ENCODE measurements at places on chromosomes 6 and 20.

DNA sequence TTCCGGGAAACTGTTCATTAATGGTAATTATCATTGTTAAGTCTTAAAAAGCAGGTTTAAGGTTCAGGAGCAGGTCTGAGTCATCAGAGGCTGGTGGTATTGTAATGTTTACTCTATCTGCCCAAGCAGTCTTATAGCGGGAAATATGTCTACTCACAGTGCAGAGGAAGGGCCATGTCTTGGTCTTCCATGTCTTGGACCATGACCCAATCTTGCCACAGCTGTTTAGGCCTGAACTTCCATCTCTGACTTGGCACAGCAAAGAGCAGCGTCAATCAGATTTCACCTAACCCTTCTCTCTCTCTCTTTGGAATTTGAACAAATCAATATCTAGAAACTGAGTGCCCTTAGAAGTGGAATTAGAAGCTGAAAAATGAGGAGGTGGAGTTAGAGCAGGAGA, 25.8 kb downstream of the SLC2A12 start:
- no peak for DNase-seq

DNA sequence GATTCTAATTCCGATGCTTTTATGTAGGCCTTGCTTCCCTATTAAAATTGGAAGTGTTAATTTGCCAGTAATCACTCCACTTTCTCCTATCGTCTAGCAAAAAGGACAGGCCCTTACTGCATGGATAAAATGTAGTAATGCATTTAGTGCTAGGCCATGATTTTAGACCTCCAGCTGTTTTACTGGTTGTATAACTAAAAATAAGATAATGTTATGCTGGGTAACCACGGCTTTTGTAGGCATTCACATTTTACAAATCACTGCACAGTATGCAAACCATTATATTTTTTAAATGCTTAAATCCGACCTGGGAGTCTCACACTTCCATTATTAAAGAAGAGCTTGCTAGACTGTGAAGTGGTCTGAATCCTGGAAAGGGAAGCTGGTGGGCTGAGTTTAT, 179.5 kb downstream of the TFAP2A start:
- no peak for DNase-seq

GRCh38 chr20:60691966-60692615, 560.0 kb upstream of the CDH4 start:
- no peak for DNase-seq

DNA sequence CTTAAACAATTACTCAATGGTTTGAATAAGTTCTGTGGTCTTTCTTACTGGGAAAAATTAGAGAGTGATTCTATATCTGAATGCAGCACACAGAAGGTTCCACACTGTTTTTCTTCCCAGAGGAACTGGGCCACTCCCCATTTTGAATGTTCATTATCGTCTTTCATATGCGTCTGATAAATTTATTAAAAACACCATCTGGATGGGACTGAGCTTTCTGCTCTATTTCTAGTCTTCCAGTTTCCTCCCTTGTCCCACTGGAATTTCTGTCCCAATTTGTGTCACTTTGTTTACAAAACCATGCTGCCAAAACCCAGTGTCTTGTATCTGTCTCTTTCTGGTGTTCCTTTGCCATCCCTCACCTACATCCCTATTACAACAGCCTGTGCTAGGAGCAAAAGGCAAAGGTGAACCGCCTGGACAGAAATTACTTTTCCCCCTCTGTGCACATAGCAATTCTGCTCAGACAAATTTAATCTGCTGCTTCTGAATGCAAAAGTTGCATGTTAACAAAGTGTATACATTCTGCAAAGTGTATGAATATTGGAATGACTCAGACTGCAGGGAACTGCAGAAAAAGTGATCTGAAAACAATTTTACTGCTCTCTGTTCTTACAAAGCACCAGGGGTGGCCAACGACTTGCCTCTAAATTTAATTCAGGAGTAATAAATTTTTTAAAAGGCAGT, 333.6 kb downstream of the BTBD9 start:
- no peak for DNase-seq

GRCh38 chr6:106104941-106105340, 18.8 kb downstream of the PRDM1 start:
- DNase-seq, result no peak

GRCh38 chr6:47188588-47189021, 121.1 kb downstream of the TNFRSF21 start:
- DNase-seq, result no peak

DNA sequence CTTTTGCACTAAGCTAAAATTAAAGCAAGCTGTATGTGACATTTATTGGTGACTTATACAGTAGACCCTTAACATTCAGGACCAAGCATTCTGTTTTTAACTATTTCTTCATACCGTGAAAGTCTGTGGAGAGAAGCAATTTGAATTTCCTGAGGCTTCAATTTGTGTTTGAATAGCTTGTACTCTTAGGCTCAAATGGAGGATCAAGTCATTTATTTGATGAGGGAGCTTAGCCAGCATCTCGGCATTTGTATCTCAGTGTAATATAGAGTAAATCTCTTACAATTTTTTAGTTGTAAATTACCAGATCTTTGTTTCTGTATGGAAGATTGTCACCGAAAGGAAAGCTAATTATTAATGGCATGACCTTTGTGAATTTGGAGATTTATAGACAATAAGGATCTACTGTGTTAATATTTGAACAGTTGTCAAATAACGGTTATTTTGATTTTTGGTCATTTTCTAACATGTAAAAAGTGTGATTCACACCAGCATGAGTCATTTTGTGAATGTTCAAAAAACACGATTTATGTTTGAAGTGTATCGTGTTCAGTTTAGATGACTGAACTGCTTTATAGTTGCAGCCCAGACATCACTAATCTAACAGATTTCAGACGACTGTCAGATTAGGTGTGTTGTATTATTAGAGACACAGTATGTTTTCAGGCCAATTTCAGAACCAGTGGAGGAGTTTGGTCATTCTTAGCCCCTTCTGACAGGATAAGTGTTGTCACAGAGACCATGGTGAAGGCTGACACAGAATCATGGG, 332.9 kb downstream of the CDKAL1 start:
- no peak for DNase-seq

- no peak for DNase-seq
Measured at GRCh38 chr6:6730831-6731230, 142.3 kb downstream of the LY86 start.

- DNase-seq, result no peak
Measured at GRCh38 chr6:156396068-156396771, 381.0 kb upstream of the ARID1B start.

- DNase-seq, result no peak
Measured at GRCh38 chr6:14929291-14929690, 316.6 kb upstream of the JARID2 start.

DNA sequence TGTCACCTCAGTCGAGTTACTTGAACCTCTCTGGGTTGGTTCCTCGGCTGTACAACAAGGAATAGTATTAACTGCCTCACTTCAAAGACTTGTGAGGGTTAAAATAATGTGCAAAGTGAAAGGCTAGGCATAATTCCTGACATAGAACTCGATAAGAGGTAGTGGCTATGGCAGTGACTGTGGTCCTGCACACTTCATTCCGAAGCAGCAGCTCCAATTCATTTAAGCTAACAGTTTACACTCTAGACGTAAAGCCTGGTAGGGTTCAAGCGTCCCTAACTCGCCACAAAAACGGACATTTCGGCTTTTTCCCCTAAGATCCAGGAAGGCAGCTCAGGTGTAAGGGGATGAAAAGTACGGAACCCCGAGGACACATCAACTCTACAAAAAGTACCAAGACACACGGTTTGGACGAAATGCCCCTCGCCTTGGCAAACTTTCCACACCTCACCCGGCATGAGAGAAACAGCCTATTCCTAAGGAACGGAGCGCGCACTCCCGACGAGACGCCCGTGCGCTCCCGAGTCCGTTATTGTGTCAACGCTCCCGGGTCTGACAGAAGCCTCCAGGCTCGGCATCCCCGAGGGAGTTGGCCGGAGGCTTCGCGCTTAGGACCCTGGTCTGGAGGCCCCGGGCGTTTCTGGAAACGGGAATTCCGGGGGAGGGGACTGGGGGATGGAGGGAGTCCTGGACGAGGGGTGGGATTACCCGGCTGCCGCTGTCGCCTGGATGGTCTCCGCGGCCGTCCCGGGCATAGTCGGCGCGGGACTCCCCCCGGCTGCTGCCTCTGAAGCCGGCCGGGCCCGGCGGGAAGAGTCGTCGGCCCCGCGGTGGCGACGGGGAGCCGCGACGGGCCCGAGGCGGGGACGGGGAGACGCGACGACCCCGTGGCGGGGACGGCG, 937 bp downstream of the ZNF318 start:
- no peak for DNase-seq

DNA sequence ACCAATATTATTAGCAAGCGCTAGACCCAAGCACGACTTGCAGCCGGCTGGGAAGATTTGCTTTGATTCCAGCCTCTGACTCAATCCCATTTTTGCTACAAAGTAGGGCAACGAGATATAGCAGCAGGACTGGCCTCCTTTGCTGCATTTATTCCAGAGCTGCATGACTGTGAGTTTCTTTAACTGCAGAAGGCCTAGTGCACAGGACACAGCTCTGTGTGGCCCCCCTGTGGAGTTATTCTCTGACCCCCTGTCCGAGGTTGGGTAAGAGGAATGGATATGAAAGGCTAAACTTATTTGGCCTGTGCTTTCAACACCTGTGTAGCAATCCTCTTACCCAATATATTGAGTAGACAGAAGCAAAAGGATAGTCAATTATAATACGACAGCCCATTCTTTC, 133.3 kb upstream of the SPTLC3 start:
- DNase-seq, result no peak

GRCh38 chr6:35679399-35679798, 9.3 kb downstream of the FKBP5 start:
- DNase-seq, result no peak

Data from NT2/D1 (cell line).